ENCODE measurements at places on chromosomes 16 and 17.
A peak's percentile ranks its signal among the peaks of the same experiment; 100 is the strongest.

DNA sequence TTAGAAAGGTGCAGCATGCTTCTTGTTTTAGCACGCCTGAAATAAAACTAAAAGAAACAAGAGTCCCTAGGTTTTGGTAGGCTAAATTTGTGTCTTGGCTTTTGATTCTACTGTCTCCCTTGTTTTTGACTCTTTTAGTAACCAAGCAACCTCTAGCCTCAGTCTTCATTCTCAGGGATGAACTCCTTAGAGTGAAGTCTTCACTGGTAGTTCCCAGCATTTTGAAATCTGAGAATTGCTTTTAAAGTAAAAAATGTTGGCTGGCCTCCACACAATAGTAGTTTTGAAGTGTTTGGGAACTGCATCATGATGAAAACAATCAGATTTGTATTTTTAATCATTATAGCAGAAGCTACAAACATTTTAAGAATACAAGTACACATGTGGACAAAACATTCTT lies 6.1 kb upstream of the CDR2 start:
- DNase-seq = no peak

- no peak for DNase-seq
Measured at GRCh38 chr16:86532526-86532815, 22.1 kb downstream of the FOXF1 start.

- DNase-seq = no peak
Measured at GRCh38 chr16:13448346-13448745, 471.6 kb upstream of the ERCC4 start.

- no peak for DNase-seq
Measured at GRCh38 chr17:3693141-3693540, 2.8 kb downstream of the P2RX5 start.

DNA sequence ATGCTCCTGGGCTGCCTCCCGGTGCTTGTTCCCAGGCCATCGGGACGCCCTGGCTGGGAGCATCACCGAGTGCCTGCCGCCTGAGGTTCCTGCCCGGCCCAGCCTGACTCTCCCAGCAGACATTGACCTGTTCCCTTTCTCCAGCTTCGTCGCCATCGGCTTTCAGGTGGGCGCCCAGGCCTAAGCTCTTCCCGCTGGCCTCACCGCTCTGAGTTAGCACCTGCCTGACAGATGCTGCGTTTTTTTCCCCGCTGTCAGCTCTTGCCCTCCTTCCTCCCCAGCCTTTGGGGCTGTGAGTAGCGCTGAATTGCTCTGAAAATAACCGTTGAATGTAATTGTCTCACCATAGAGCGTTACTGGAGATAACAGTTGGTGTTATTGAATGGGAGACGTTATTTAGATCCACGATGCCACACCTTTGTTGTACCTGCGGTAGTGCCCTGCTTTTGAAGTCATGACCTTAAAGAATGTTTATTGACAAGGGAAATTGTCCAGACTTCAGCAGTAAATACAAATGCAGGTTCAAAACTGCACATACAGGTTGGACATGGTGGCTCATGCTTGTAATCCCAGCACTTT lies 21.3 kb upstream of the SMIM5 start:
- no peak for DNase-seq

GRCh38 chr17:76235883-76236282 lies 4.4 kb downstream of the RNF157 start:
- no peak for DNase-seq

GRCh38 chr17:50837286-50837979 lies 2.0 kb downstream of the WFIKKN2 start:
- DNase-seq = no peak

DNA sequence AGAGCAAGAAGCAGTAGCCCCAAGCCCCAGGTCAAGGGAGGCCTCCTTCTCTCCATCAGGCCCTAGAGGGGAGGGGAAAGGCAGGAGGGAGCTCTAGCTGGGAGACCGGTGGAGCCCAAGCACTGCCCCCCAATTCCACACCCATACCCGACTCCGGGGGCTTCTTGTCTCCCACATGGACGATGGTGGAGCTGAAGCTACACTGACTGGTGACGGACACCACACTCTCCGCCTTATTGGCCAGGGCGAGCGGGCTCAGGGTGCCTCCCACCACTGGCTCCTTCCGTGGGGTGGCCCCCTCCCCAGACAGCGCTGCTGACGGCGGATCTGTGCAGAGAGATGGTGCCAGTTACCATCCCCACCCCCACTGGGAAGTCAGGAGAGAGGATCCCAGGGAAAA lies 6.4 kb downstream of the PER1 start:
- no peak for DNase-seq

DNA sequence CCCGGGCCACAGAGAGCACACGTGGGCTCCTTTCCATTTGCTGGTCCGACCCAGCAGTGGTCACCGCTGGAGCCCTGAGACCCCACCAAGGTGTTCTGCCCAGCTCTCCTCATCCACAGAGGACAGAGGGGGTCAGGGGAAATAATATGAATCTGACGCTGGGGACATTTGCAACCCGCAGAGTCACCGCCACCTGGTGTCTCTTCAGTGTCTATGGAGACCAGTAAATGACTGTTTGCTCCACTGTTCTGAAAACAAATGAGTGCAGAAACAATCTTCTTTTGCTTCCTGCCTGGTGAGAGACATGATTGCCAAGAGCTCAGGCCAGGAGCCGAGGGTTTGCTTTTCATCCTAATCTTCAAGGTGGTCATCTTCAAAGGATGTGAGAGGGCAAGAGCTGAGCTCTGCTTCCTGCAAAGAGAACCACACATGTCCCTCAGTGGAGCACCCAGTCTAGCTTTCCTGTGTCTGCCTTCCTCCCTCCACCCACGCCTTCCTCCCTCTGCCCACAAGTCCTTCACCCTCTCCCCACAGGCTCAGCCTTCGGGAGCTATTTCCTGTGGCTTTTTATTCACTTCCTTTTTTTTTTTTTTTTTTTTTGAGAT lies 14.7 kb upstream of the KLHDC4 start:
- peak; percentile 36 for DNase-seq

- DNase-seq = no peak
Measured at GRCh38 chr17:4856937-4857314, 23.8 kb downstream of the MINK1 start.

DNA sequence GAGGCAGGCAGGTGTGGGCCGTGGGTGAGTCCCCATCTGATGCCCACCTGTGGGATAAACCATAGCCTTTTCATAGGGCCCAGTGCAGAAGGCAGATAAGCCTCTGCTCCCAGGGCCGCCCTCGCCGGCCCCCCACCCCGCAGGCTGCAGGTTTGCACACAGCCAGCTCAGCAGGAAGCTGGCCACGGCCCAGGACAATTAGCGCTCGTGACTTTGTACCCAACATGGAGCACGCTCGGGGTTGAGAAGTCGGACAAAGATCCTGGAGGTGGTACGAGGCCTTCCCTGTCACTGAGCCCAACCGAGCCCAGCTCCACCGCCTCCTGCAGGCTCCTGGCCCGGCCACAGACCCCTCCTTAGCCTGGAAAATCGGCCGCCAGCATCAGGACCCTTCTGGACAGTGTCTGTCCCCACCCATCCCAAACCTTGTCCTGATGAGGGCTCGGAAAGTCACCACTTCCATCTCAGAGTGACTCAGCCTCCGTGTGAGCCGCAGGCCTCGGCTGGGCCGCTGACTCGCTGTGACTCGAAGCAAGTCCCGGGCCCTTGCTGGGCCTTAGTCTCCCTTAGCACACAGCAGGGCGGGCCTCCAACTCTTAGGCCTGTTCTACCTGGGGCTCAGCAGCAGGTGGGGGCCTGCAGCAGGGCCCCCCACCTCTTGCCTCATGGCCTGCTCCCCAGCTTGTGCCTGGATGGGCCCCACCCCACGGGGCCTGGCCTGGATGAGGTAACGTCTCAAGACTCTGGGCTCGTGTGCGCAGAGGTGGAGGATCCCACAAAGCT lies 22.7 kb downstream of the FAM83G start:
- DNase-seq = no peak

DNA sequence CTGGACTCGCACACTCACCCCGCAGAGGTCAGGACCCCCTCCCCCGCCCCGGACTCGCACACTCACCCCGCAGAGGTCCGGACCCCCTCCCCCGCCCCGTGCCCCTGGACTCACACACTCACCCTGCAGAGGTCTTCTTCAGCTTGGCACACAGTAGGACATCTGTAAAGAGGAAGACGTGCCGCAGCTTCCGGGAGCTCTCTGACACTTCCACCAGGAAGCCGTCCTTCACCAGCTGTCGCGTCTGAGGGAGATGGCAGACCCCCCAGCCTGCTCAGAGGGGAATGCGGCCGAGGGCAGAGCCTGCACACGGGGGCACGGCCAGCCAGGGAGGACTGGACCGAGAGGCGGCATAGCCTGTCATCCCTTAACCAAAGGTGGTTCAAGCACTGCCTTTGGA lies 72.9 kb downstream of the TIMM22 start:
- DNase-seq = no peak

- DNase-seq = no peak
Measured at GRCh38 chr17:27862004-27862403, 31.2 kb downstream of the LYRM9 start.

GRCh38 chr16:89370081-89370511 lies 120.3 kb downstream of the ANKRD11 start:
- DNase-seq = no peak

- no peak for DNase-seq
Measured at GRCh38 chr16:30974348-30974747, 10.7 kb upstream of the HSD3B7 start.

- no peak for DNase-seq
Measured at GRCh38 chr17:28057731-28058246, 15.3 kb downstream of the NLK start.

GRCh38 chr17:63762161-63763078 lies 11.0 kb downstream of the CCDC47 start:
- DNase-seq = no peak

DNA sequence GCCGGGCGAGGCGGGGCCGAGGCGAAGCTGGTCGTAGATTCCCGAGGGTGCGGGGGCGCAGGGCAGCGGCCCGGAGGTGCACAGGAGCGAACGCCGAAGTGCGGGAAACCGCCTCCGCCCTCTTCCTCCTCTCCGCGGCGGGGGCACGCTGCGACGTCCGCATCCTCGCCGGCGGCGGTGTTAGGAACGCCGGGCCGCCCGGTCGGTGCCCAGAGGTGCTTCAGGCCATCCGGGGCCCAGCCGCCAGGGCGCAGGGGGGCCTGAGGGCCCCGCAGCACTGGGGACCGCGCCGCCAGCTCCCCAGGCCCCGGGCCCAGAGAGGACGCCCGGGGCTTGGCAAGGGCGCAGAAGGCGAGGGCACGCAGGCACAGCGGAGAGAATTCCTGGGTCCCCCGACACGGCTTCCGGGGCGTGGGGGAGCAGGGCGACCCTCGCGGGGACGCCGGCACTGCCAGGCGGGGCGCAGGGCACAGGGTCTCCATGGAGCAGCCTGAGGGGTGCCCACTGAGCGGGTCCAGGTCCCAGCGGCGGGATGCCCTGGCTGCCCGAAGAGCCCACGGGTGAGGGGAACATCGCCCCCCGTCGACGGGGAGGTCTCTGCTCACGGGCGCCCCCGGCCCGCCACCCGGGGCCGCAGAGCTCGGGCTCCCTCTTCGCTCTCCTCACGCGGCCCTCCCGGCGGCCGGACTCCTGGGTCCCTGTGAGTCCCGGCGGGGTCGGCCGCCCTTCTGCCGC lies 576 bp downstream of the EPOP start:
- DNase-seq = no peak

DNA sequence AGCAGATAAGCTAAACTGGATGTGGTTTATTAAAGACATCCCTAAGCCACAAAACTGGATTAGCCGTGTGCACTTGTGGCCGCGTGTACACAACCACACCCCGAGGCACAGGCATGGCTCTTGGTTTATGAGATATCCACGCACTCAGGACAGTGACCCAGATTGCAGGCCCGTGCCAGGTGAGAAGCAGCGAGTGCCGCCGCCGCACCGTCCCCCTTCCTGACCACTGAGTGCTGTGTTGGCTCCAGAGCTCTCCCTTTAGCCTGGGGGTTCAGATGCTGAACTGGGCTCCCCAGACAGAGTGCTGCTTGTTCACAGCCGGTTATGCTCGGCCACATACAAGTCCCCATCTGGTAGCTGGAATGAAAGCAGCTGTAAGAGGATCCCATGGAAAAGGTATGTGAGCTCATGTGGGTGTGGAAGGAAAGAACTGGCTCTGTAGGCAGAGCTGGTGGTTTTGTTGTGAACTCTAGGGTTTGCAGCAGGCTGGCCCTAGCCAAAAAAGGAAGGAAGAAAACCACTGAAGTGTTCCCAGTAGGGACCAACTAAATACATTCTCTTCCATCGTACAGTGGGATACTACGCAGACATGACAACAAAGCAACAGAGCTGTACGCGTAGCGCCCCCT lies 29.5 kb downstream of the KNOP1 start:
- no peak for DNase-seq

DNA sequence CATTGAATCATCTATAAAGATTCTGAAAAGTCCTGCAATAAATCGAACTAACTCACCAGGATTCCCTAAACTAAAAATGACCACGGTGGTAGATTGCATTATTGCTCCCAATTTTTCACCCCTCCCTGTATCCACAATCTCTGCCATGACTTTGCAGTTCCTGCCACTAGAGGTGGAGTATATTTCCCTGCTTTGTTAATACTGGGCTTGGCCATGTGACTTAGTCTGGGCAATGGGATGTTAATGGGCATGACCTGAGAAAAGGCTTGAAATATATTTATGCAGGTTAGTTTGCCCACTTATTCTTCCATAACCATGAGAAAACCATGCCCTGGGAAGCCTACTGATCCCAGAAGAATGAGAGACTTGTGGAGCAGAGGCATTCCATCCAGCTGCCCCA lies 59.1 kb downstream of the NOG start:
- no peak for DNase-seq

DNA sequence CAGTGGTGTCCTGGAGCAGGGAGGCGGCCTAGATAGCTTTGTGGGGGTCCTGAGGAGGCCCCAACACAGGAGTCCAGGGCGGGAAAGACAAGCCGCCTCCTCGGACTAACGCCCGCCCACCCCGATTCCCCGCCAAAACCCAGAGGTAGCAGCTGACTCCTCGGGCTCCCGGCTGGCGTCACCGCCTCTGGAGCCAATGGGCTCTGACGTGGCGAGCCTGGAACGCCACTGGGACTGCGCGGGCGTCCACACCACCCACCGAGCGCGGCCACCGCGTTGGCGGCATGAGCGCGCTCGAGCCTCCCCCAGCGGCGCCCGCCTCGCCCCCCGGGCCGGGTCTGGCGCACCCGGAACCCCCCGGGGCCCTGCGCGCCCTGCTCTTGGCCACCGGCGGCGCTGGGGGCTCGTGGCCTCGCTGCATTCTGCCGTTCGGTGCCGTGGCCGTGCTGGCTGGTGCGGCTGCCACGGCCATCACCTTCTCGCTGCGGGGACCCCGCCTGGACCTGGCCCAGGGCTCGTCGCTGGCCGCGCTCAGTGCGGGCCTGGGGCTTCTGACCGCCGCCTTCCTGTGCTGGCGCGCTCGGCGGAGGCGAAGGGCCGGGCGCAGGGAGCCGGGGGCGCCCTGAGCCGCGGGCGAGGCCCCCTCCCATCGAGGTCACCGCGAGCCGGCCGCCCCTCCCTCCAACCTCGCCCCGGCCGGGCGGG lies 3.4 kb upstream of the NTN3 start:
- DNase-seq = no peak

- DNase-seq = no peak
Measured at GRCh38 chr17:16037636-16038035, 38.0 kb downstream of the TTC19 start.

All from effector memory CD4-positive, alpha-beta T cell (primary cell).